Common myeloid progenitor, CD34-positive (primary cell): ENCODE measurements at places on chromosomes 2 and 18.

- H3K27me3 ChIP-seq = no peaks in the 10 kb centered on the region
- no peak overlapping the region for H3K4me3 ChIP-seq
- H3K36me3 ChIP-seq = no peaks in the 10 kb centered on the region
- no peaks in the 10 kb centered on the region for H3K4me1 ChIP-seq
- DNase-seq = no peak
- no peak overlapping the region for H3K27ac ChIP-seq
Observed at GRCh38 chr18:65336411-65336810, 414.4 kb upstream of the CDH7 start.

DNA sequence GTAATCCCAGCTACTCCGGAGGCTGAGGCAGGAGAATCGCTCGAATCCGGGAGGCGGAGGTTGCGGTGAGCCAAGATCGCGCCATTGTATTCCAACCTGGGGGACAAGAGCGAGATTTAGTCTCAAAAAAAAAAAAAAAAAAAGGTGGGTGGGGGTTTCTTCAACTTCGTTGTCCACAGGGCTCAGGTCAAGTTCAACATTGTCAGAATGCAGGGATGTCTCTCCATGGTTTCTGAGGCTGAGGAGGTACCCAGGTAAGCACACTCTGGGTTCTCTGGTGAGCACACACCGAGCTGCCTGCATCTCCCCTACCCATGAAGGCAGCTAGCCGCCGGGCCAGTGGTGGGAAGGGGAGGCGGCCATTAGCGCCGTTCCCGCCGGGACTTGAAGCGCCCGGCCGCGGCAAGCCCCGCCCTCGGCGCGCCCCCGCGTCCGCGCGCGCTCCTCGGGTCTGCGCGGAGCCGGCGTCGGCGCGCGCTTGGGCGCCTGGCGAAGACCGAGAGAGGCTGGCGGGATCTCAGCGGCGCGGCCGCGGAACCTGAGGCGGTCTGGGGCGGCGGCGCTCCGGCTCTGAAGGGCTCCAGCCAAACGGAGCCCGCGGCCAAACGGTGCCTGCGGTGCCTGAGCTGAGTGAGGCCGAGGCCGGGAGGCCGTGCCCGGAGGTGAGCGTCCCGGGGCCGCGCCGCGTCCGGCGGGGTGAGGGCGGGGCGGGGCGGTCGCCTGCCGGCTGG lies at the start of gene UBXN2A:
Gene UBXN2A, plus strand, starts transcription at position 477 of the 731 bp plus-strand sequence. CDS start 17,852 bp downstream, outside the sequence.
- H3K27me3 ChIP-seq = no peaks in the 10 kb centered on the region
- peak within 1 kb of the TSS; percentile 80 for H3K27ac ChIP-seq
- H3K4me1 ChIP-seq = peaks cover 19% of the 10 kb centered on the region
- peak; percentile 83 for DNase-seq

DNA sequence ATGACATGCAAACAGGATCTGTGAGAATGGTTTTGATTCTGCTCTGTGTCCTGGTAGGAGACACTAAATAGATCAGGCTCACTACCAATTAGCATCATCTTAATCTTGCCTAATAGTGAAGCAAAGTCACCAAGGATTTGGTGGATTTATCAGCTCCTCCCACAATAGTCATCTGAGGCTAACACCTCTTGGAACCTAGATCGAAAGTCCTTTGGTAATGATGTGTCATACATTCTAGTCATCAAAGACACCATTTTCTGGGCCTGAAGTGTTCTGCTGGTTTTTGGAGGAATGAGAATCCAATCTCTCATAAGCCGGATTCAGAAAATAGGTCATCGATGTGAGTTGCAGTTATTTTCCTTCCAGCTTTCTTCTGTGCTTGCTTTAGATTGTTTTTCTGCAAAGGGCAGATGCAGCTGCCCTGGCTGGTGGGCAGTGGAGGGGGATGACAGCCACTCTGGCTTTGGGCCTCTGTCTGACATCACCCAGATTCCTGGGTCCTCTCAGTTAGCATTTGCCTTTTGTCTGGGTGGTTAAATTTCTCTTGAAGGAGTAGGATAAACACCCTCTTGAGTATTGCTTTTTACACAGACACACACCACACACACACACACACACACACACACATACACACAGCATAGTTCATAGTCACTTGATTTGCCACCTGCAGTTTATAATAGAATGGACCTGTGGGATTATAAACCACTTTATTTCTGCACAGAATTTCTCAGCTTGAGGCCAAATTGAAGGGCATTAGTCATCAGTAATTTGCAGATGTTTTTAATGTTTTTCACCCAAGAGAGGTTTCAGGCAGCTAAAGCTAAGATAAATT lies at the start of gene MYO3B:
Gene MYO3B, plus strand, starts transcription at position 198 of the 832 bp plus-strand sequence. Its CDS starts 141 bp downstream, at position 339.
- H3K4me1 ChIP-seq = no peaks in the 10 kb centered on the region
- no peak within 1 kb of the TSS for H3K27ac ChIP-seq
- H3K36me3 ChIP-seq = no peaks in the 10 kb centered on the region
- H3K27me3 ChIP-seq = no peaks in the 10 kb centered on the region
- H3K4me3 ChIP-seq = no peak within 1 kb of the TSS
- no peak for DNase-seq

DNA sequence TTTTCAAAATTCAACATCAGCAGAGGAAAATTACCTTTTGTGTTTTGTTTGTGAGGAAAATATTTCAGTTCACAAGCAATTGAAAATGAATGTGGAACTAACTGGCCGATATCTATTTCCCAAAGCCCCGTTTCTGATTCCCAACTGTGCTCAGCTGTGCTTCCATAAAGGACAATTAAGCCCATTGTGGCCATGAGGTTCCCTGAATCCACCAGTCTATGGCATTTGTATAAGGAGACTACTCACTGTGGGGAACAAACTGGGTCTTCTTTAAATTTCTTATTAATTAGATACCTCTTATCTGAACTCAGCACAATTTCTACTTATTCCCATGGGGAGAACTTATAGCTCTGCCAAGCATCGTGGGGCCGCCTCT lies 31.4 kb upstream of the AGAP1 start:
- H3K4me3 ChIP-seq = no peak overlapping the region
- no peak overlapping the region for H3K27ac ChIP-seq
- DNase-seq = no peak
- peaks cover 6% of the 10 kb centered on the region for H3K27me3 ChIP-seq
- no peaks in the 10 kb centered on the region for H3K36me3 ChIP-seq

GRCh38 chr2:98716786-98717185 lies 14.1 kb downstream of the MGAT4A start:
- peaks cover 4% of the 10 kb centered on the region for H3K4me1 ChIP-seq
- no peak overlapping the region for H3K27ac ChIP-seq
- no peak overlapping the region for H3K4me3 ChIP-seq
- H3K36me3 ChIP-seq = peaks cover 8% of the 10 kb centered on the region
- DNase-seq = no peak
- H3K27me3 ChIP-seq = no peaks in the 10 kb centered on the region

DNA sequence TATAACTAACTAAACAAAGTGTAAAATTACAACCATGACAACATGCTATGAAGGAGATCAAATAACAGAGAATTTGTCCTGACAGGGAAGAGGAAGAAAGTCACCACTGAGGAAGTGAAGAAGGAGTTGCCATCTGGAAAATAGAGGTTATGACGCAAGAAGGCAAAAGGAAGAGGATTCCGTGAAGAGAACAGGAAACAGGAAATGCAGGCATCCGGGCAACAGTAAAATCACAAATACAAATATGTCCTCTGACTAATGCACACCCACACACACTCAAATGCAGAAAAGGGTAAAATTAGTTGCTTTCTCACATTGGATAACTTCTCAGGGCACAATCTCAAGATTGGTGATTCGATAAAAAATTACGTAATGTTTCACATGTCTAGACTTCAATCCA lies 278.4 kb downstream of the TMX3 start:
- DNase-seq = no peak
- no peak overlapping the region for H3K27ac ChIP-seq
- H3K27me3 ChIP-seq = no peaks in the 10 kb centered on the region
- H3K4me1 ChIP-seq = peaks cover 4% of the 10 kb centered on the region
- H3K36me3 ChIP-seq = no peaks in the 10 kb centered on the region
- no peak overlapping the region for H3K4me3 ChIP-seq

DNA sequence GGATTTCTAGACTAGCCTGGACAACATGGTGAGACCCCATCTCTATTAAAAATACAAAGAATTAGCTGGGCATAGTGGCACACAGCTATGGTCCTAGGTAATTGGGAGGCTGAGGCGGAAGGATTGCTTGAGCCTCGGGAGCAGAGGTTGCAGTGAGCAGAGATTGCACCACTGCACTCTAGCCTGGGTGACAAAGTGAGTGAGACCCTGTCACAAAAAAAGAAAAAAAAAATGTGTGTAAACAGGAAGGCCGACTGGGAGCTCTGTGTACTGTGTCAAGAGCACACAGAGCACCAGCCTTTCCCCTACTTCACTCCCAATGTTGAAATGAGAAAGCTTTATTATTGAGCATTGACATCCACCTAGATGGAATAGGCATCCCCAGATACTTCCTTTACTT lies 681.7 kb upstream of the FSHR start:
- no peak overlapping the region for H3K27ac ChIP-seq
- no peaks in the 10 kb centered on the region for H3K36me3 ChIP-seq
- H3K4me3 ChIP-seq = no peak overlapping the region
- no peak for DNase-seq
- H3K27me3 ChIP-seq = no peaks in the 10 kb centered on the region

GRCh38 chr2:239461291-239462190 lies 60.7 kb upstream of the HDAC4 start:
- DNase-seq = no peak
- H3K27me3 ChIP-seq = no peaks in the 10 kb centered on the region
- H3K4me3 ChIP-seq = no peak overlapping the region

- no peak for DNase-seq
- no peaks in the 10 kb centered on the region for H3K4me1 ChIP-seq
- H3K27ac ChIP-seq = no peak overlapping the region
- H3K27me3 ChIP-seq = peaks cover 6% of the 10 kb centered on the region
Observed at GRCh38 chr2:233989221-233989858, 61.2 kb upstream of the SPP2 start.

DNA sequence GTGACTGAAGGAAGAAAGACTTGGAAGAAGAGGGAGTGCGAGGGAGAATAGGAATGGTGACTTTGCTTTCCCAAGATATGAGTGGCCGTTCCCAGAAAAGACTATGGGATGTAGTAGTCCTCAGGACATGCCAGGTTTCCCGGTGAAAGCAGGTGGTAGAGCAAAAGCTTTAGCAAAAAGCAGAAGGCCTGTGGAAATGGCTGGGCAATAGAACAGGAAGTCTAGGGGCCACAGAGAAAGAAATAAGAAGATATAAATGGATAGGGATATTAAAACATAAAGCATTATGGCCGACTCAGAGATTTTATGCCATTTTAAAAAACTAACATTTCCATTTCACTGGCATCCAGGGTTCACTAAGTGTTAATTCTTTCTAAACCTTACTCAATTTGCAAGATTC lies 1.2 kb upstream of the SERPINB13 start:
- no peak overlapping the region for H3K27ac ChIP-seq
- H3K4me3 ChIP-seq = no peak overlapping the region
- peaks cover 25% of the 10 kb centered on the region for H3K4me1 ChIP-seq
- DNase-seq = no peak
- H3K36me3 ChIP-seq = no peaks in the 10 kb centered on the region

GRCh38 chr18:47750889-47751423 lies 179.5 kb downstream of the SMAD2 start:
- H3K4me1 ChIP-seq = peaks cover 3% of the 10 kb centered on the region
- no peak overlapping the region for H3K27ac ChIP-seq
- DNase-seq = no peak
- no peaks in the 10 kb centered on the region for H3K36me3 ChIP-seq

- H3K27me3 ChIP-seq = no peaks in the 10 kb centered on the region
- no peak for DNase-seq
- H3K36me3 ChIP-seq = no peaks in the 10 kb centered on the region
- H3K4me1 ChIP-seq = no peaks in the 10 kb centered on the region
Observed at GRCh38 chr2:180314086-180314485, 307.0 kb upstream of the CWC22 start.

DNA sequence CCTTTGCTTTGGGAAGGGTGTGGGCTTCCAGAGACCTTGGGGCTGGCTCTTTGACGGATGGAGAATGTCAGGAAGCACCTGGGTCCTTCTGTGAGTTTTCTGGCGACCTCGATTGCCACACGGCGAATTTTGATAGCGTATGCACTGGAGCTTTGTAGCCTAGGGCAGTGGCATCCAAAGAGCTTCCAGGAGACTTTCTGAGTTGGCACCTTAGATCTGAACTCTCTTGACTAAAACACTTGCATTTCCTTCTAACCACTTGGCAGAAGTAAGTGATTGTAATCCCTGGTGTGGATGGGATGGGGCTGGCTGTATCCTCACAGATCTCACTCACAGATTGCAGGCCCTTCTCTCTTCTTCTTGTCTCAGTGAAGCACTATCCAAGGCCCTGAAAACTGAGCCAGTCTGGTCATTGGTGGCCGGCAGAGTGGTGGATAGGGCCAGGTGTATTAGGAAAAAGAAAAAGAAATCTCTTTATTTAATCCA lies 7.8 kb downstream of the RNF144A start:
- no peak overlapping the region for H3K27ac ChIP-seq
- no peaks in the 10 kb centered on the region for H3K27me3 ChIP-seq
- no peak overlapping the region for H3K4me3 ChIP-seq
- DNase-seq = peak; percentile 63

- H3K27me3 ChIP-seq = no peaks in the 10 kb centered on the region
- H3K36me3 ChIP-seq = no peaks in the 10 kb centered on the region
- H3K4me1 ChIP-seq = no peaks in the 10 kb centered on the region
- no peak for DNase-seq
Observed at GRCh38 chr2:134479696-134480330, 225.9 kb downstream of the MGAT5 start.

GRCh38 chr2:15141211-15141610 lies 419.9 kb downstream of the NBAS start:
- no peak overlapping the region for H3K4me3 ChIP-seq
- H3K27me3 ChIP-seq = no peaks in the 10 kb centered on the region
- H3K36me3 ChIP-seq = no peaks in the 10 kb centered on the region
- peaks cover 22% of the 10 kb centered on the region for H3K4me1 ChIP-seq
- H3K27ac ChIP-seq = no peak overlapping the region

GRCh38 chr2:227164763-227165291 lies 403 bp downstream of the COL4A3 start:
- peak; percentile 24 for DNase-seq
- peaks cover 75% of the 10 kb centered on the region for H3K27me3 ChIP-seq
- H3K4me3 ChIP-seq = peak overlapping the region; percentile 20

- H3K4me1 ChIP-seq = no peaks in the 10 kb centered on the region
- H3K4me3 ChIP-seq = no peak overlapping the region
- no peak overlapping the region for H3K27ac ChIP-seq
- H3K36me3 ChIP-seq = no peaks in the 10 kb centered on the region
- no peaks in the 10 kb centered on the region for H3K27me3 ChIP-seq
- no peak for DNase-seq
Observed at GRCh38 chr2:197821550-197822289, 17.3 kb downstream of the PLCL1 start.

- no peak overlapping the region for H3K27ac ChIP-seq
- H3K36me3 ChIP-seq = no peaks in the 10 kb centered on the region
- no peaks in the 10 kb centered on the region for H3K4me1 ChIP-seq
- H3K4me3 ChIP-seq = no peak overlapping the region
Observed at GRCh38 chr18:49730951-49731391, 82.4 kb downstream of the ACAA2 start.

DNA sequence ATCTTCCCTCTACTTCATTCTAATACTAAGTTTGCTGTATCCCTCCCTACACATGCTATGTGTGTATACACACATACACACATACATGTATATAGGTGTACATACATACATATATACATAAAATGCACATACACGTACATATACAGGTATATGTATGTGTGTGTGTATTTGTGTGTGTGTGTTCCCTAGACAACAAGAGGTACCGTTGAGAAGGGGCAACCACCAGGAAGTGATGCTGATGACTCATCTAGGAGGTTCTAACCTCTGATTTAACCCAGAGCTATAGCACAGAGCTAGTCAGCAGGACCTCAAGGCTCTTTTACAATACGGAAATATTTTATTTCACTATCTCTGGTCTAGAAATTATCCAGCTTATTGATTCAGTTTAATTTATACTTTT lies 139.2 kb downstream of the LAMA3 start:
- H3K4me3 ChIP-seq = no peak overlapping the region
- peak overlapping the region; percentile 84 for H3K27ac ChIP-seq
- H3K36me3 ChIP-seq = no peaks in the 10 kb centered on the region
- peak; percentile 98 for DNase-seq
